ENCODE measurements at places on chromosomes 11 and 22.

DNA sequence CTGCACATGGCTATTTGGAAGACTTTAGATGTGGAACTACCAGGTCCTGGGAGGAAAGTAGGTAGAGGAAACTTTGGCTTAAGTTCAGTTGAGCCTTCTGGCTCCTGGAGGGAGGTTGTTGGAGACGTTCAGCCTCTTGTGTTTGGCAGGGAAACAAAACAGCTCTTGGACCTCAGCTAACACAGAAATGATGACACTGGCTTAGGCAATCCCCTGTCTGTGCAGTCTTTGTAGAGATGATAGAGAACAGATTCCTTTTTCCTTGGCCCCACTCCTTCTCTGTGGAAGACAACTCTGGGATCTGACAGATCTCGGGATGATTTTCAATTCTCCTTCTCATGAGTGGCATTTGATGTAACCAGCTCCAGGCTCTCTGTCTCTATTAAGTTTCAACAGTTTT, 428.5 kb downstream of the TMEM135 start:
- no peak for DNase-seq

DNA sequence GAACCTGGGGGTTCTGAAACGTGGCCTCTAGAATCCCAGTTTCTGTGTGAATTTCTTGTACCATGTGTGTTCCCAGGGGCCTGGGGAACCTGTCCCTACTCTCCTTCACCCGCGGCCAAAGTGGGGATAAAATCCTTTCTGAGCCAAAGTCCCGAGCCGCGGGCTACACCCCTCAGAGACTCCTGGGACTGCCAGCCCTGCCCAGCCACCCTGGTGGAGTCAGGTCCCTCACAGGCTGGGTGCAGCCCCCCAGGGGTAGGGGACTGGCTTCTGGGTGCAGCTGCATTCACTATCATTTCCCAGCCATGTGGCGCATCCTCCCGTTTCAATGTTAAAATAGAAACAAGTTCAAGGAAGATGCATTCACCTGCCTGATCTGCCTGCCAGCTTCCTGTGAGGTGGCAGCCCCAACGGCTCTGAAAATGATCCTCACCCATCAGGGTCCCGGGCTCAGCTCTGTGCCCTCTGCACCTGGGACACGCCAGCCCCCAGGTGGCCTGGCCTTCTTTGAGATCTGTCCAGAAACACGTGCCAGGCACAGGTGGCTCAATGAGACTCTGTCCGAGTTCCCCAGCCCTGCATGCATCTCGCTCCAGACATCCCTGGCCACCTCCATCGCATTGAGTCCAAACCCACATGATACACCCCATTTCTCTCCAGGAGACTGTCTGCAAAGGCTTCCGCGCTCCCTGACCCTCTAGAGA, 338.8 kb downstream of the CTTN start:
- no peak for DNase-seq

GRCh38 chr11:34730544-34731295, 109.8 kb downstream of the EHF start:
- DNase-seq, result no peak

DNA sequence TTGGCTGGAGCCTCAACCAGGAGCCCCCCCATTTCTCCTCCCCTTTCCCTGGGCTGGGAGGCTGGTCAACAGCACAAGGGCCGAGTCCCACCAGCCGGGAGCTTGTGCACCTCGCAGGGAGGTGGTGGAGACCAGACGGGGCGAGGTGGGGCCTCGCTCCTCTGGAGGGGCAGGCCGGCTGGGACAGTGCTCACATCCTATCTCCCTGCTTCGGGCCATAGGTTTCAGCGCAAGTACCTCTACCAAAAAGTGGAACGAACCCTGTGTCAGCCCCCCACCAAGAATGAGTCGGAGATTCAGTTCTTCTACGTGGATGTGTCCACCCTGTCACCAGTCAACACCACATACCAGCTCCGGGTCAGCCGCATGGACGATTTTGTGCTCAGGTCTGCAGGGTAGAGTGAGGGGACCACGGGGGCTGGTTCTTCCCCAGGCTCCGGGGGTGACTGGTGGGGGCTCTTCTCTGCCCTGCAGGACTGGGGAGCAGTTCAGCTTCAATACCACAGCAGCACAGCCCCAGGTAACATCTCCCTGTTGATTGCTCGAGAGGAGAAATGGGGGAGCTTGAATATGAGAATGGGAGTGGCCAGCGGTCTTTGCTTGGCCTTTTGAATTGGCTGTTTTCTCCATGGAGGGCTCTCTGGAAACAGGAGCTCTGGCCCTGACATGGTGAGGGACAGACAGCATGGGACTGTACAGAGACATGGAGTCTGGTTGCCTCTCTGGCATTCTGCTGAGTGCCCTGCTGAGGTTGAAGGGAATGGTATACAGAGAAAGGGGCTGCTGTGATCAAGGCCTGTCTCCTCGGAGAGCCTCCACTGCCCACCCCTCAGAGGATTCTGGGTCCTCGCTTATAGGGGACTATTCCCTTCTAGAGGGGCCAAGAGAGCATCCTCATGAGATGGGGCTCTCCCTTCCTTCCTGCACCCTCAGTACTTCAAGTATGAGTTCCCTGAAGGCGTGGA, 3.3 kb downstream of the SIDT2 start:
- DNase-seq, result no peak

DNA sequence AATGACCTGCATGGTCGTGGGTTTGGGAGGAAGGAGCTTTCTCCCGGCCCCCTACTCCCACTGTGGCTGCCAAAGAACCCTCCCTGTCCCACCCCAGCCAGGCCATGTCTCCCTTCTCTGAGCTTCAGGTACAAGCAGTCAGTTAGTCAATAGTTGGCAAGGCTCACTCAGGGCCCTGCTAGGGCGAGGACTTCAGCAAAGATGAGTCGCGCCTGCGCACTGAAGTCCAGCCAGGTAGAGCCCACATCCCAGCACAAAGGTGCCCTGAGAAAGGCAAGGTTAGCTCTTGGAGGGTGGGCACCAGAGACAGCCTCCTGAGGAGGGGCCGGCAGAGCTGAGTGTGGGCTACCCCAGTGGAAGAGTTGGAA, 11.1 kb downstream of the C11orf86 start:
- DNase-seq, result no peak

- DNase-seq, result no peak
Measured at GRCh38 chr22:46415776-46416519, 80.4 kb downstream of the TRMU start.

DNA sequence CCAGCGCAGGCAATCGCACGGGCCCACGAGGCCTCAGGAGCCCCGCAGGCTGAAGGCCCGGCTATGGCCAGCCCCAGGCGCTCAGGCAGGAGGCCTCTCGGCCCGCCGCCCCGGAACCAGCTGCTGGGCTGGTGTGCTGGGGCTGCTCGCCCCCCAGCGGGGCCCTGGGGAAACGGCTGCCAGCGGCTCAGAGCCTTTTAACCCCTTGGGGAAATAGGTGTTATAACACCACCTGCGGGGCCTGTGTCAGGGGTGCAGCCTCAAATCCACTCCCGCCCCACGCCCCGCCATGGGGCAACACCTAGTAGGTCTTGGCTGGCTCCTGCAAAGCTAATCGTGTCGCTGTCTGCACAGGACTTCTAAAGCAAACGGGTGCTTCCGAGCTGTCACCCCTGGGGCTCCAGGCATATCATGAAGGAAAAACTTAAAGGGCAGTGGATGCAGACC, 237.4 kb downstream of the TTC28 start:
- DNase-seq, result peak; percentile 50

DNA sequence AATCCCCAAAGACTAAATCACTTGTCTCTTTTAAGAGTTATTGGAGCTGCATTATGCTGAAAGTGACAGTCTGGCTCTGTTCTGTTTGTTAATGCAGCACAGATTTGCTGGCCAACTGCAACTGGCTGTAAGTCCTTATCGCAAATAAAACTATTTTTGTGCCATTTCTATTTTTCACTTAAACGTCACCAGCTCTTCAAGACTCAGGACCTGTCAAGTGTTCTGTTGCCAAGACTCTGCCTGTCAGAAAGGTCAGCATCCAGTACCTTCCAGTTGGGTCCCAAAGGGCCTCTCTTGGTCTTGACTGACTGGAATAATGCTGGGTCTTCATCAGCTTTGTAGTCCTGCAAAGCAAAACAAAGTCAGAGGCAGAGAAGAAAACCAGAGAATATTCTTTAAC, 45.6 kb downstream of the PITPNB start:
- DNase-seq, result no peak

- DNase-seq, result no peak
Measured at GRCh38 chr11:113602483-113602882, 103.6 kb downstream of the TMPRSS5 start.

- DNase-seq, result peak; percentile 22
Measured at GRCh38 chr11:32893343-32894148, 935 bp downstream of the QSER1 start.

DNA sequence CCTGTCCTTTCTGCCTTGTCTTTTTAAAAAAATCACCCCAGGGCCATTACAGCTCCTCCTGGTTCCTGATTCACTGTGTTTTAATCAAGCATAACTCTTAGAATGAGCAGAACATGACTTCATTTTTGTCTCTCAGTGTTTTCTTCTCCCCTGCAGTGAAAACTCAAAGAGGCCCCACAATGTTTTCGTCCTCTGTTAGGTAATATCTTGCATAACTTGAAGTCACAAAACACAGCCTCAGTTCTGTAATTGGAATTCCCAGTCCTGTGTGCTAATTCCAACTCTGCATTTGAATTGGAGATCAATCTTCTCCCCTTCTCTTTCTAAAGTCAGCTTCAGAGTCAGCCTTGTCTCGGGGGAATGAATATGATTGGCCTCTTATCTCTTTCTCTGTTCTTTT, 186.5 kb upstream of the NAV2 start:
- no peak for DNase-seq

GRCh38 chr22:40397396-40397795, 27.0 kb downstream of the SGSM3 start:
- DNase-seq, result no peak

GRCh38 chr22:17436382-17436980, 67.2 kb downstream of the CECR2 start:
- no peak for DNase-seq

DNA sequence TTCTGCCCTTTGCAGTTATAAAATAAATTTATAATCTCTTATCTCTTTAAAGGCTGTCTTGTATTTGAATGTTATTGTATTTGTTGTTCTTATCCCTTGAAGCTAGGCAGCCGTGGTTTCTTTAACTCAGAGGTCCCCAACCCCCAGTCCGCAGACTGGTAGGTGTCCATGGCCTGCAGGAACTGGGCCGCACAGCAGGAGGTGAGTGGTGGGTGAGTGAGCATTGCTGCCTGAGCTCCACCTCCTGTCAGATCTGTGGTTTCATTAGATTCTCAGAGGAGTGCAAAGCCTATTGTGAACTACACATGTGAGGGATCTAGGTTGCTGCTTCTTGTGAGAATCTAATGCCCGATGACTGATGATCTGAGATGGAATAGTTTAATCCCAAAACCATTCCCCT, 380.0 kb upstream of the CCDC90B start:
- no peak for DNase-seq

DNA sequence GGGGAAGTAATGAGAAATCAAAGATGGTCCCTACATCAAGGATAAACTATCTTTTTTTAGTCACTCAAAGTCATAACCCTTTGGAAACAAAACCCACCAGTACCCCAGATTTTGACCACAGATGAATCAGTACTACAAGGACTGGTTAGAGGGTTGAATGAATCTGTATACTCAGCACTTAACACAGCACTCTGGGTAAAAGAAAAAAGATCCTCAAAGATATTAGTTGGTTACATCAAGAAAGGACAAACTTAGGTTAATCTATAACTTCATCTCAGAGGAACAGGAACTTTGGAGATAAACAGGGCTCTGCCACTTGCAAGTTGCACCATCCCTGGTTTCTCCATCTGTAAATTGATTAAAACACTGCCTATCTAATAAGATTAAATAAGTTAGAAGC, 18.8 kb downstream of the SC5D start:
- no peak for DNase-seq

DNA sequence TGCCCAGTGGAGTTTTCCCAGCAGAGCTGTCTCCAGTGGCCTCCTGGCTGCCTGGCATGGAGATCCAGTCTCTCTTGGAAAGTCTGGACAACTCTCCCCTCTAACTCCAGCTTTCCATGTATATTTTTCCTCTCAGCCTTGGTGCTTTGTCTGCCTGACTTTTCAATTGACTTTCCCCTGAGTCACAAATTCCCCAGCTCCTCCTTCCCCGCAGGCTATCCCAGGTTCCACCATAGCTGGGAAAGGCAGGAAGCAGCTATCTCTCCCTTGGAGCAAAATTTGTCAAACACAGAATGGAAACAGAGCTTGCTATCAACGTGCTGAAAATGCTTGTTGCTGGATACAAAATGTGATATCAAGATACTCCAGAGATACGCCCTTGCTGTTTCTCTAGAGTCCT, 384.8 kb downstream of the TMEM135 start:
- DNase-seq, result no peak

DNA sequence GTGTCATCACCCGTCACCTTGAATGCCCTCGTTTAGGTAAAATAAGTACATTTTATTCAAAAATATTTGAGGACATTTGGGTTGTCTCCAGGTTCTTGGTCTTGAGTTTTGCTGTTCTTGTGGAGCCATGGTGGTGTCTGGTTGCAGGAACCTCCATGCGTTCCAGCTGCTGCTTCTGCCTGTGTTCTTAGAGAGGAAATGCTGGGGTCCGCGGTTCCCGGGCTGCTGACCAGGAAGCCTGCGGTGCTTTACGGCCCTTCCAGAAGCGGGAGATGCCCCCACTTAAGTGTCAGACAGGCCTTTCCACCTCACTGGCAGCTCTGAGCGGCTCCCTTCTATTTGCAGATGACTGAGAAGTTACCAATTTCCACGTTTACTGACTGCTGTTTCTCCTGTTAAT, 66.8 kb downstream of the LRP5 start:
- DNase-seq, result no peak

DNA sequence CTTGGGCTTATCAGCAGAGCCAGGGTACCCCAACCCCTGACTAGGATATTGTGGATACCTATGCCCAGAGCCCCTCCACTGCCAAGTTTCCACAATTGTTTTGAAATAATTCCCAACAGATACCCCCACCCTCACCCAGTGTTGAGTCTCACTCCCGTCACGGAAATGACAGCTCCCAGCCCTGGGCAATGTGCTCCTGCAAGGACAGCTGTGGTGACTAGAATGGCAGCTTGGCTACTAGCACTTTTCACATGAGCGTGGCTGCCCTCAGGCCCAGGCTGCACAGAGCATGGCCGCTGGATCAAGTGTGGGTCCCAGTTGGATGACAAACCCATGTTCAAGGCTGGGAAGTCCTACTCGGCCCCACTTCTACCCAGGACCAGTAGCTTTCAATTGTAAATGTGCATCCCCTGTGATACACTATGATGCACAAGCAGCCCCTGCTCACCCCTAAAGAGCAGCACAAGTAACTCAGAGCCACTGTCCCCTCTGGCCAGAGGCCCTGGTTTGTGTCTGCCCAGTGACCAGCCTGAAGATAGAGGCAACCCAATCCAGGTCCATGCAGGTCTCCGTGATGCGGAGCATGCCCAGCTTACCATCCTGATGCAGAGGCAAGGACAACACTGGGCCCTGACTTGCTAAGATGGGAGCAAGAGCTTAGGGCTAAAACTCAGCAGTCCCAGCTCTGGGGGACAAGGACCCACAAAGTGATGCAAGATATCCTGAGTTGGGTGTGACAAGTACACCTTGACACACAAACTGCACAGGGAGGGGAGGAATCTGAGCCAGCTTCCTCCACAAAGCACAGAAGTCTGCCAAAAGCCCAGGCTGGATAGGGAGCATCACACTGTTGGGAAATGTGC, 13.2 kb downstream of the KCNQ1OT1 start:
- no peak for DNase-seq

All from stimulated activated CD4-positive, alpha-beta T cell treated with anti-CD3 and anti-CD28 coated beads, Interleukin-12 subunit alpha, Interleukin-12 subunit beta, amount 100 ng/mL, for 24 hours (primary cell).